ENCODE measurements at places on chromosomes 4 and X.

DNA sequence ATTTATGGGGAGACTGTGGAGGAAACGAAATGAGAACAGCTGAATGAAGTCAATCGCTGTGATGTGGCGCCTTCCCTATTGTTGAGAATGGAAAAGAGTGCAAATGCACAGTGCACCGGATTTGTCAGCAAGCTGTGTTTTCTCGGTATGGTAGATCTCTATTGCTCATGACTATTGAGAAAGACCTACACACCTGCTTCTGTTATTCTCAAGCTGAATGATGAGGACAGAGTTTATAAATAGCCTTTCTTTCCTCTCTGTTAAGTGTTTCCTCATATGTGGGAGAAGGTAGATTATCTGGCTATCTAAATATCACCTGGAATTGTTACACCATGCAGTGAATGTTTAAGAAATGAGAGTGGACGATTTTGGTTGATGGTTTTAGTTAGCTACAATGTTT, 650.7 kb downstream of the IL1RAPL1 start:
- no peaks in the 10 kb centered on the region for H3K4me1 ChIP-seq
- H3K27me3 ChIP-seq: no peaks in the 10 kb centered on the region
- H3K36me3 ChIP-seq: no peaks in the 10 kb centered on the region
- no peak for DNase-seq
- H3K4me3 ChIP-seq: no peak overlapping the region

GRCh38 chr4:88880501-88881226, 176.3 kb downstream of the FAM13A start:
- no peaks in the 10 kb centered on the region for H3K27me3 ChIP-seq
- no peak overlapping the region for H3K27ac ChIP-seq
- no peak for DNase-seq
- H3K36me3 ChIP-seq: no peaks in the 10 kb centered on the region

- H3K4me1 ChIP-seq: no peaks in the 10 kb centered on the region
- DNase-seq: no peak
- no peaks in the 10 kb centered on the region for H3K27me3 ChIP-seq
Observed at GRCh38 chrX:131330735-131331134, 41.6 kb upstream of the IGSF1 start.

DNA sequence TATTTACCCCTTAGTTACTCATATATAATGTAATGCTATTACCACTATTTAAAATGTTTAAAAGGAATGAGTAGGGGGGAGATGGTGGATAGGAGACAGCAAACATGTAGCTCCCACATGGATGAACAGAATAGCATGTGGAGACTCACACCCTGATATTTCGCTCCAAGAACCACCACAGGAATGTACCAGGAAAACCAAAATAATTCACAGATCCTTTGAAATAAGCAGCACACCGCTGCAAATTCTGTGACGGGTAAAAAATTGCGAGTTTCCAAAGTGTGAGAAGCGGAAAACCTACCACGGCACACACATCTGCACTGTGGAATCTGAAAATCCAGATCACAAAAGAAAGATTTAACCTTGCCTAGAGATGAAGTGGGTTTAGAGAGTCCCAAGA, 428.2 kb downstream of the TLL1 start:
- no peaks in the 10 kb centered on the region for H3K27me3 ChIP-seq
- H3K4me1 ChIP-seq: no peaks in the 10 kb centered on the region
- H3K36me3 ChIP-seq: no peaks in the 10 kb centered on the region
- H3K4me3 ChIP-seq: no peak overlapping the region

GRCh38 chrX:2446815-2447214, 54.0 kb downstream of the DHRSX start:
- no peak for DNase-seq
- no peaks in the 10 kb centered on the region for H3K27me3 ChIP-seq
- H3K4me3 ChIP-seq: no peak overlapping the region
- H3K36me3 ChIP-seq: peaks cover 6% of the 10 kb centered on the region
- H3K27ac ChIP-seq: no peak overlapping the region

DNA sequence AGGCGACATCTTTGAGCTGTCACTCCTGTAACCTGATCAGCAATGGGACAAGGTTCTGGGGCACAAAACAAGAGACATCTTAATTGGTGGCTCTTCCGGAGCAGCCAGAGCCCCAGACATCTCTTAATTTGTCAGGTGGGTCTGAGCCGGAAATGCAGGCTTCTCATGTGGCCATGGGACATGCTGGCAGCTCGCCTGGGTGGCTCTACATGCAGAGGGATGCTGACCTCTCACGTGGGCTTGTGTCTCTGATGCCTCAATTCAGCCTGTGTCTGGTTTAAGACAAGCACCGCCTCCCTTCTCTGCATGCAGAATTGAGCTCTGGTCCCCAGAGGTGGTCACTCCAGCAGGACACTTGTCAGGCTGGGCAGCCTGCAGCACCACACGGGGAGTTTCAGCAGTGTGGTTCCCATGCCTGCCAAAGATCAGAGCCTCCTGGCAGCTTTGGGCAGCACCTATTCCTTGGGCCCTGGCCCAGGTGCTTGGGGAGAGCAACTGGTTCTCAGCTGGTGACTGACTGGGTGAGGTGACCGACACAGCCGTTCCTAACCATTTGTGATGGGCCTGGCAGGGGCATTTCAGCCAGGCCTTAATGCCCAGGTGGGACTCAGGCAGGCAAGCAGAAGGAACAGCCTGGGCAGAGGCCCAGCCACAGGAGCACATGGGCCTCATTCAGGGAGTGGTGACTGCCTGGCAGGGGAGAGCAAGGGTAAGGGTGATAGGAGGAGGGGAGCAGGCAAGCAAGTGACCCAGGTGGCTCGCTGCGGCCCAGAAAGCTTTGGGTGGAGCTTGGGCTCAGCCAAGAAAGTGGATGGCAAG, 53.4 kb downstream of the HMX1 start:
- H3K4me3 ChIP-seq: no peak overlapping the region
- DNase-seq: no peak
- no peak overlapping the region for H3K27ac ChIP-seq
- no peaks in the 10 kb centered on the region for H3K36me3 ChIP-seq
- H3K27me3 ChIP-seq: no peaks in the 10 kb centered on the region

DNA sequence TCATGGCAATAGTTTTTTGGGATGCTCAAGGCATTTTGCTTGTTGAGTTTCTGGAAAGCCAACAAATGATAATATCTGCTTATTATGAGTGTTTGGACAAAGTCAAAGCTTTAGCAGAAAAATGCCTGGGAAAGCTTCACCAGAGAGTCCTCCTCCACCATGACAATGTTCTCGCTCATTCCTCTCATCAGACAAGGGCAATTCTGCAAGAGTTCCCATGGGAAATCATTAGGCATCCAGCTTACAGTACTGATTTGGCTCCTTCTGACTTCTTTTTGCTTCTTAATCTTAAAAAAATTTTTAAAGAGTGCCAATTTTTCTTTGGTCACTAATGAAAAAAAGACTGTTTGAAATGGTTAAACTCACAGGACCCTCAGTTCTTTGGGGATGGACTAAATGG, 136.3 kb downstream of the UBE2K start:
- no peak overlapping the region for H3K4me3 ChIP-seq
- H3K4me1 ChIP-seq: no peaks in the 10 kb centered on the region
- peaks cover 84% of the 10 kb centered on the region for H3K36me3 ChIP-seq
- H3K27ac ChIP-seq: no peak overlapping the region
- no peaks in the 10 kb centered on the region for H3K27me3 ChIP-seq

DNA sequence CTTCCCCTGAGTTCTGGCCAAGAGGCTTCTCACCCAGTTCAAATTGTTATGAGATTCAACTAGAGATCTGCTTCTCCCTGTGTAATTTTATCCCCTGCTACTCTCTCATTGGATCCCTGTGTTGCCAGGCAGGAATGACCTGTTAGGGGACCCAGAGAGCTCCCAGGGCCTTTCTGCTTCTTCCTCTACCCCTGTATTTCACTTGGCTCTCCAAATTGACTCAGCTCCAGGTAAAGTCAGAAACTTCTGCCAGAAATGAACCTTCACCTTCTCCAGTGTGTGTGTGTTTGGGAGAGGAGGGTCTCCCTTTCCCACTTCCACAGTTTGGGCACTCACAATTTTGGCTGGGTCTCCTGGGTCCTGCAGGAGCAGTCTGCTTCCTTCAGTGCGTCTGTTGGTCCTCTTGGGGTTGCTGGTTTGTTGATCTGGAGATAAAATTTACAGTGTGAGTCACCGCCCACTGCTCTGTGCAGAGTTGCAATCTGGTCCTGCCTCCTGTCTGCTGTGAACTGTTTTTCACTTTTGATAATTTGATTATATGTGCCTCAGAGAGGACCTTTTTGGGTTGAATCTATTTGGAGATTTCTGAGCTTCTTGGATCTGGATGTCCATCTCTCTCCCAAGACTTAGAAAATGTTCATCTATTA, 112.4 kb upstream of the EDA2R start:
- no peaks in the 10 kb centered on the region for H3K4me1 ChIP-seq
- no peaks in the 10 kb centered on the region for H3K36me3 ChIP-seq
- no peak overlapping the region for H3K27ac ChIP-seq
- H3K4me3 ChIP-seq: no peak overlapping the region

DNA sequence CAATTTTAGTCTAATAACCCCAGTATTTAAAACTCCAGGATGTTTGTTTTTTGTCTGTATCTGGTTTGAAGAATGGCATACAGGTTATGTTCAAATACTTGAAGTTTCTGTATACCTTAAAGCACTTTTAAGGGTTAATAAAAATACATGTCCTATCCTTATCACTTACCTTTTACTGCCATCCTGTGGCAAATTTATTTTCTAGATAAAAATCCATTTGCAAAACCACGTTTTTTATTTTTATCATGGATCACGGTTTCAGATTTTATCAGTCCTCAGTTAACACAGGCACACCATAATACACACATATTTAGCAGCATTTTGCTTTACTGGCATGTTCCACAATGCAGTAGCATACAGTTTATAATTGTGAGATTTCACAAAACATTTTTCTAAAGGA, 113.3 kb upstream of the H2AZ1 start:
- H3K27ac ChIP-seq: no peak overlapping the region
- H3K4me3 ChIP-seq: no peak overlapping the region
- no peak for DNase-seq
- no peaks in the 10 kb centered on the region for H3K27me3 ChIP-seq
- H3K4me1 ChIP-seq: no peaks in the 10 kb centered on the region

GRCh38 chr4:139892973-139893736, 227.5 kb downstream of the MGST2 start:
- H3K36me3 ChIP-seq: no peaks in the 10 kb centered on the region
- H3K4me1 ChIP-seq: no peaks in the 10 kb centered on the region
- H3K27ac ChIP-seq: no peak overlapping the region
- no peaks in the 10 kb centered on the region for H3K27me3 ChIP-seq

DNA sequence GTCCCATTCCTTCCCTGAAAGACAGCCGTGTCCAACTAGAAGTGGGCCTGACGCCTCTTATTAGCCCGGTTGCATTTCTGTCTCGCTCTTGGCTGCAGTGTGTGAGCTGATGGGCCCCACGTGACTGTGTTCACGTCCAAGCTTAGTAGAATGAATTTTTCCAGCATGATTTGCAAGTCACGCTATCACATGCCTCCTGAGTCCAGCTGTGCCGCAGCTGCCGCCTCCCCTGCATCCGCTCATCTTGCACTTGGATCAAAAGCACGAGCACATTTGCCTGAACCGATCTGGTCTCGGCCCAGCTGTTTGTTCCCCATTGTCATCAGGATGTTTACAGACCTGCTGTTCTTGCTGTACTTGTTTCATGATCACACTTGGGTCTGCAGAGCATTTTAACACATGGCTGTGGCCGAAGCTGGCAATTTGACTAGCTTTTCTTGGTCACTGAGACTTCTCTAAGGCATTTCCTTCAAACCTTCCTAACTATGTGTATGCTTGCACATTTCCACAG, 126.5 kb downstream of the KIT start:
- H3K36me3 ChIP-seq: no peaks in the 10 kb centered on the region
- no peaks in the 10 kb centered on the region for H3K27me3 ChIP-seq
- H3K4me1 ChIP-seq: no peaks in the 10 kb centered on the region
- DNase-seq: no peak
- no peak overlapping the region for H3K27ac ChIP-seq

DNA sequence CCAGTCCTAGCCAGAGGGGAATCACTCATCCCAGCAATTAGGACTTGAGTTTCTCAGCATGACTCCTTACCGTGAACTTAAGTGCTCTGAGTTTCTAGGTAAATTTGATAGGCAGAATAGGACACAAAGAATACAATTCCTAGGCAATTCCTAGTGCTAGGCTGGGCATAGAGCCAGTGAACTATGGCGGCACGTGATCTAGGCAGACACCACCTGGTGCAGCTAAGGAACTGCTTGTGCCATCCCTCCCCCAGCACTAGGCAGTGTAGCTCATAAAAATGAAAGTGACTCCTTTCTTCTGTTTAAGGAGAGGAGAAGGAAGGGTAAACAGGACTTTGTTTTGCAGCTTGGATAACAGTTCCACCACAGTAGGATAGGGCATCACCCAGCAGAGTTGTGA, 736.3 kb upstream of the PCDH7 start:
- no peak overlapping the region for H3K4me3 ChIP-seq
- no peak overlapping the region for H3K27ac ChIP-seq
- no peaks in the 10 kb centered on the region for H3K36me3 ChIP-seq
- H3K27me3 ChIP-seq: no peaks in the 10 kb centered on the region

GRCh38 chr4:70902577-70903290, 565 bp downstream of the MOB1B start:
- H3K4me1 ChIP-seq: peaks cover 53% of the 10 kb centered on the region
- peak overlapping the region; percentile 85 for H3K27ac ChIP-seq
- peak; percentile 19 for DNase-seq
- peak overlapping the region; percentile 78 for H3K4me3 ChIP-seq

Data from DND-41 (cell line).